Suppressor macrophage treated with lipopolysaccharide for 4 hours (primary cell): ENCODE measurements at places on chromosomes 2 and 18.

DNA sequence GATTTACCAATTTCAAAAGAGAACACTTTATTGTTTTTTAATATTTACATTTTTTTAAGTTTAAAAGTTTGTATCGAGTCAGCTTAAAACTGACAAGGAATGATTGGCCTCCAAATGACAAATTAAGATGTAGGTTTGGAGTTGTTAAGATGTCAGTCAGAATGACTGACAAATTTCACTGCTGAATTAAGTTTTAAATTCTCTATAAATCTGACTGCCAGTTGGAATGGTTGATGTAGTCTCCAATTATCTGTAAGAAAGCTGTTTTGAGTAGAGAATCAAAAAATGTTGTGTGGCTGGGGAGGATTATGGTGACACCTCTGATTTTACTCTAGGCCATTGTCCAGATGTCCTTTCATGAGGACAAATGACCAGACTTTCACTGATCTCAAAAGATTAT, 165.3 kb upstream of the CDH20 start:
- no peak for DNase-seq

DNA sequence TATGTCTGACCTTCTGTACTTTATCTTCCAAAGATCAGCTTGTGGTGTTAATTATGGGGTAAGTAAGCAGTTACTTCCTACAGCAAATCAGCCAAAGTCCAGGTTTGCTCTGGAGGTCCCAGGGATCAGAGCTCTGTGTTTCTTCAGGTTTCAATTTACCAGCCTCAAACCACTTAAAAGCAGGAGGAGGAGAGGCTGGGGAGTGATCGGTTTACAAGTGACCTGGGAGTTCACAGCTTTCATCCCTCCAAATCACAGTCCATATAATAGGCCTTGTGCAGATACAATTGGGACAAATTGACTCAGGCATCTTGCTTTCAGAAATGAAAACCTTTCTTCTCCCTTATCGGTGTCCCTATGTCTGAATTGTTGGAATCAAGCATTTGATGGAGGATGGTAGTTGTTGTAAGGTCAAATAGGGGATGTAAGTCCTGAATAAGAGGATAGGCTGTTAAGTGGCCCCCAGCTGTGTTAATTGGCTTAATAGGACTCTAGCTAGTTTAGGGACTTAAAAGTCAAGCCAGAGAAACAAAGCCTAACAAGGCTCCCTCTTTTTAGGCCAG, 188.0 kb upstream of the NT5C1B start:
- DNase-seq: no peak

GRCh38 chr18:63753676-63754075, 21.5 kb upstream of the SERPINB7 start:
- no peak for DNase-seq

GRCh38 chr18:45423659-45424058, 191.6 kb upstream of the SLC14A2 start:
- DNase-seq: no peak

DNA sequence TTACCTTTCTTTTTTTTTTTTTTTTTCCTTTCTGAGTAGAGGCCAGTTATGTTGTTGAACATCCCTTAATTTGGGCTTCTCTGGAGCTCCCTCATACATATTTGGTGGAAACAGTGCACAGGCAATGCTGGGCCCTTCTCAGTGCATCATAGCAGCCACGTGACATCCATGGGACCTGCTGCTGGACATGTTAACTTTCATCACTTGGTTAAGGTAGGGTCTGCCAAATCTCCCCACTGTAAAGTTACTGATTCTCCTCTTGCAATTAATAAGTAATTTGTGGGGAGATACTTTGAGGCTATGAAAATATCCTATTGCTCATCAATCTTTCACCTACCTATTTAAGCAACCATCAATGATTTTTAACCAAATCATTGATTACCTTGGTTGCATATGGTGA, 211.5 kb upstream of the LYPD1 start:
- no peak for DNase-seq

GRCh38 chr2:174577967-174578589, 19.5 kb downstream of the WIPF1 start:
- DNase-seq: peak; percentile 72

DNA sequence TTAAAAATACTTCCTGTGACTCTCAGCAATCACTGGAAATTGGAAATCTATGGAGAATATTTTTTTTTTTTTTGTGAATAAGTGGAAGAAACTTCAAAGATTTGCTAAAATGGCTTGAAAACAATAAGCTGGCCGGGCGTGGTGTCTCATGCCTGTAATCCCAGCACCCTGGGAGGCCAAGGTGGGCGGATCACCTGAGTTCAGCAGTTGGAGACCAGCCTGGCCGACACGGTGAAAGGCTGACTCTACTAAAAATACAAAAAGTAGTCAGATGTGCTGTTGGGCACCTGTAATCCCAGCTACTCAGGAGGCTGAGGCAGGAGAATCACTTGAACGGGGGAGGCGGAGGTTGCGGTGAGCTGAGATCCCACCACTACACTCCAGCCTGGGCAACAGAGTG, 155.5 kb upstream of the CAVIN2 start:
- DNase-seq: no peak

DNA sequence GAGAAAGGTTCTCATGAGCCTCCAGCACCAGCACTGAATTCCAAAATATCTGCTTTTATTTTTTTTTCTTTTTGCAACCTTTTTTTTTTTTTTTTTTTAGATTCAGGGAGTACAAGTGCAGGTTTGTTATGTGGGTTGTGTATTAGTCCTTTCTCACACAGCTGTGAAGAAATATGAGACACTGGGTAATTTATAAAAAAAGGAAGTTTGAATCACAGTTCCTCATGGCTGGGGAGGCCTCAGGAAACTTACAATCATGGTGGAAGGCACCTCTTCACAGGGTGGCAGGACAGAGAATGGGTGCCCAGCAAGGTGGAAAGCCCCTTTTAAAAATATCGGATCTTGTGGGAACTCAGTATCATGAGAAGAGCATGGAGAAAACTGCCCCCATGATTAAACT, 7.9 kb upstream of the TMX3 start:
- DNase-seq: peak; percentile 46

DNA sequence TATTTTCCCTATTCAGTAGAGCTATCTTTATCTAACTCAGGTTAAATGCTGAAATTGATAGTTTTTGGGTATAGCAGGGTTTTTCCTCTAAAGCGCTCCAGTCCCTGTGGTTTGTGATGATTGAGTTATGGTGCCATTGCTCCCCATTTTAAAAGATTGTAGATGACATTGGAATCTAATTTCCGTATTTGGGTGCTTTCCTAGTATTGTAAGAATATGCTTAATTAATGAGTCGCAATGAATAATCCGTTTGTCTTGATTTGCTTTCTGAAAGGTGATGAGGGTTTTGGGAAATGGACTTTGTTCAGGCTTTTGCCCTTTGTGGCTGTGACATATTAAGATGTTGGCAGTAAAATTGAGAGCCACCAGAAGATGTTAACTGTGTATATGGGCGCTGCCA, 3.9 kb downstream of the RPS7 start:
- DNase-seq: no peak

- DNase-seq: no peak
Observed at GRCh38 chr2:198359308-198359707, 554.9 kb downstream of the PLCL1 start.

- no peak for DNase-seq
Observed at GRCh38 chr2:54457323-54458023, 1.3 kb downstream of the SPTBN1 start.

GRCh38 chr18:45361125-45361851, 254.0 kb upstream of the SLC14A2 start:
- DNase-seq: no peak

GRCh38 chr2:198615972-198616371, 811.6 kb downstream of the PLCL1 start:
- DNase-seq: no peak

GRCh38 chr2:100664756-100665101, 101.9 kb downstream of the PDCL3 start:
- no peak for DNase-seq

GRCh38 chr2:159904127-159904958, 106.3 kb upstream of the CD302 start:
- peak; percentile 66 for DNase-seq

DNA sequence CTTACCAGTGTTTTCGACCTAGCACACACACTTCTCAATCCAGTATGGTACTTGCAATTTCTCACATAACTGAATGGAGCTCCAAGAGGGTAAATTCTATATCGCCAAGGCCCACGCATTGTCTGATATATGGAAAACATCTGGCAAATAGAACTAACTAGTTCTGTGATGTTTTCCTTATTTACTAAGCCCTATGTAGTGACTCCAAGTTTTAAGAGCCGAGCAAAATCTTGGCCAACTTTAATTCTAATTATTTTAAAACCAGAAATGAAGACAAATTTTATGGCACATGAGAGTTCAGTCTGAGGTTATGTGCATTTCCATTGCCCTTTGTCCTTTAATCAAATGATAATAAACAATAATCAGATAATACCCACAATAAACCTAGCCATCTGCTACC, 1119.7 kb upstream of the CNTNAP5 start:
- no peak for DNase-seq

DNA sequence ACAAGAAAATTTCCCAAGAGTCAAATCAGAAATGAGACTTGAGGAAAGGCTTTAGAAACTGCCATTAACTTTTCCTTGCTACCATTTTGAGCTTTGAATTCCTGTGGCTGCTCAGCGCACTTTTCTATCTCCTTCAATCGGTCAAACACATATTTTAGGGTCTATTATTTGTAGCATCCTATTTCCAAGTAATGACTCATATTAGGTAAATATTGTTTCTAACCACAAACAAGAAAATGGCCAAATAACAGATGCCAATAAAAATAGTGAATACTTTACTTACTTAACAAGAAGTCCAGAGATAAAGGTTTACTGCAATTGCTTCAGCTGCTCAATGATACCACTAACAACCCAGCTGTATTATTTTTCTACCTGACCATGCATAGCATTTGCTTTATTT, 29.7 kb upstream of the CCDC178 start:
- no peak for DNase-seq
